ENCODE measurements at places on chromosomes 16 and 17. TPM values are rescaled to one million over a fixed set of nuclear protein-coding genes. Genes with fewer than 3 reads are reported as not detected.

TOP3A gene
- total RNA-seq: 37.3 TPM

GAS2L2 gene
- not detected for total RNA-seq

ZNF624 gene
- 7.3 TPM for total RNA-seq

KIF19 gene
- not detected for total RNA-seq

TBC1D3B gene
- 6.2 TPM for total RNA-seq

KCNJ16 gene
- not detected for total RNA-seq

SLFN13 gene
- total RNA-seq: 4.9 TPM

VMO1 gene
- 0.82 TPM for total RNA-seq

JPT1 gene
- 78.6 TPM for total RNA-seq

- DNase-seq: no peak
Measured at GRCh38 chr17:49327835-49328784, 33.9 kb downstream of the ZNF652 start.

DNA sequence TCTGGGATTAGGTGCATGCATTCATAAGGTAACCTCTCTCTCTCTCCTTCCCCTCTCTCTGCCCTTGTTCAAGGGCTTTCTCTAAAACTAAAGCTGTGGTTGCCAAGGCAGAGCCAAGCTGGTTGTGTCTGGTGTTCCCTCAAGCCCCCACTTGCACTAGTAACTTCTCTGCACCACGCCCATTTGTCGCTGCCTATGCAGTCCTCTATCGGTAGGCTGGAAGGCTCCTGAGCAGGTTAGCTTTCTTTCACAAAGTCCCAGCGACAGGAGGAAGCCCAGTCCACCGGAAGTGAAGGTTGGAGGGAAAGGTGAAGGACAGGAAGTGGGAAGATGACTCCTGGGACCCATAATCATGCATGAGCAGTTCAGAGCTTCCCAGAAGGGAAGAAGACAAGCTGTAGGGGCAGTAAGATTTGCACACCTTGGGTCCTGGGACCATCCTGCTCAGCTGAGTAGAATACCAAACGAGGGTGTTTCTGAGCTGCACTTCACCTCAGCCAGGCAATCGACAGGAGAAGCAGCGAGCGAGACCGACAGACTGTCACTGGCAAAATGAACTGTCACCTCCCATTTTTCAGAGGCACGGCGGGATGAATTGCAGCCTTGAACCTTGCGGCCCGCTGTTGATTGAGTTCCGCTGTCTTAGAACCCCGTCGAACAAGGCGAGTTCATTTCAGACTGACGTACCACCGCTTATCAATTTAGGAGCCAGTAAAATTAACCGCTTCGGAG lies 14.7 kb upstream of the SKAP1 start:
- DNase-seq: no peak

DNA sequence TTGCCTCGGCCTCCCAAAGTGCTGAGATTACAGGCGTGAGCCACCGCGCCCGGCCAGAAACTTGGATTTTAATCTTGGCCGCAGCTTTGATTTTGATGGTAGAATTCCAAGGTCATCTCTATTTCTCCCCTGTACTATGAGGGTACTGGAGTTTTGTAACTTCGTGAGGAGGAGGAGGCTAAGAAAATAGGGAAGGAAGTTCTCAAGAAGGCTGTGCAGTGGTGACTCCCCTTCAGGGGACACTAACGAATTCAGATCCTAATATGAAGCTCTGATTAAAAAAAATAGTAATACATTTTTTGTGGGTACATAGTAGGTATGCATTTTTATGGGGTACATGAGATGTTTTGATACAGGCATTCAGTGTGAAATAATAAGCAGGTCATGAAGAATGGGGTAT lies 55.9 kb downstream of the LDHD start:
- no peak for DNase-seq

DNA sequence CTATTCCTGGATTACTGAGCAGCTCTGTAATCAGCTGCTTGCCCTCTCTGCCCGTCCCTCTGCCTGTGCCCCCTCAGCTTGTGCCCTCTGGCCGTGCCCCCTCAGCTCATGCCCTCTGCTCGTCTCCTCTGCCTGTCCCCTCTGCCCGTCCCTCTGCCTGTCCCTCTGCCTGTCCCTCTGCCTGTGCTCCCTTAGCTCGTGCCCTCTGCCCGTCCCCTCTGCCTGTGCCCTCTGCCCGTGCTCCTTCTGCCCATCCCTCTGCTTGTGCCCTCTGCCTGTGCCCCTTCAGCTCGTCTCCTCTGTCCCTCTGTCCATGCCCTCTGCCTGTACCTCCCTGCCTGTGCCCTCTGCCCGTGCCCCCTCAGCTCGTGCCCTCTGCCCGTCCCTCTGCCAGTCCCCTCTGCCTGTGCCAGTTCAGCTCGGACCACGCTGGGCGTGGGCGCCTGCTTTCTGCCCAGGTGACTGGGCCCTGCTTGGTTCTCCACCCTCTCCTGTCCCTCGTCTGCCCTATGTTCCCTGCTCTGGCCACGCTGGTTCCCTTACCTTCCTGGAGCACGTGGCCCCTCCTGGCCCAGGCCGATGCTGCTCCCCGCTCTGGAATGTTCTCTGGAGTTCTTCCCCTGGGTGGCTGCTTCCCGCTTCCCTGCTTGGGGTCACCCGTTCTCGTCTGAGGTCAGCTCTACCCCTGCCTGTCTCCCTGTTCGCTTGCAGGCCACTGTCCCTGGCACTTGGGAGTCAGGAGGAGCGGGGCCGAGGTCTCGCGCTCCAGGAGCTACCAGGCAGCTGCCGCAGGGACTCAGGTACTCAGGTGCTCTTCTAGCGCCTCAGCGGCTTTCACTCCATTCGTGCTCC lies 63.9 kb downstream of the BANP start:
- DNase-seq: peak; percentile 75

DNA sequence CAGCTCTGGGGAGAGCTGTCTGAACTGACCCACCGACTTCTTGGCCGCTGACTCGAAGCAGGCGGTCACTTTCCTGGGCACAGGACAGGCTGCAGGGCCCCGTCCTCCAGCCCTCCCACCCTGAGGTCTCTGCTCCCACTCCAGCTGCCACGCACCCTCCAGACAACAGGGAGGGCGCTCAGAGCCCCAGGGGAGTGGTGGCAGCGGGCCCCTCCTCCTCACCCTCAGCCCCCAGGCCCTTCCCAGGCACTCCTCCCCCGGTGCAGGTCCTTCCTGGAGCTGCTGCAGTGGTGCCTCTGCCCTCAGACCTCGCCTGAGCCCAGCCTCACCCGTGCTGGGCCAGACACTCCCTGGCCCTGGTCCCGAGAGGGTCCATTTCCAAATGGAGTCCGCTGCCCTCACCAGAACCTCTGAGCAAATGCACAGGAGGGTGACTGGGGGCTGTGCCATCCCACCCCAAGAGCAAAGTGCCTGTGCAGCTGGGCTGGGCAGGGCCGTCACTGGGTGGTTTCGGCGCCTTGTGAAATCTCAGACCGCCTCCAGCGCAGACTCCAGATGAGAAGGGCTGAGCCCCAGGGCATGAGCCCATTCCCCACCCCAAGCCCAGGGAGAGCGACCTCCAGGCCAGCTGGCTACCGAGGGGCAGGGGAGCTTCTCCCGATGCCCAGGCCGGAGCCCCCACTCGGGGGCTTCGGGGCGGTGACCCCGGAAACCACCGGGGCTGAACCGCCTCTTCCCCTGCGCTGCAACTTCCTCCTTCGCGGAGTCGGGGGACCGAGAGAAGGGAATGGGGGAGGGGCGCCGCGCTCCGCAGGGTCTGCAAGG lies 717 bp downstream of the CYBA start:
- peak; percentile 70 for DNase-seq

GRCh38 chr17:56262803-56263202 lies 109.5 kb downstream of the ANKFN1 start:
- DNase-seq: no peak

DNA sequence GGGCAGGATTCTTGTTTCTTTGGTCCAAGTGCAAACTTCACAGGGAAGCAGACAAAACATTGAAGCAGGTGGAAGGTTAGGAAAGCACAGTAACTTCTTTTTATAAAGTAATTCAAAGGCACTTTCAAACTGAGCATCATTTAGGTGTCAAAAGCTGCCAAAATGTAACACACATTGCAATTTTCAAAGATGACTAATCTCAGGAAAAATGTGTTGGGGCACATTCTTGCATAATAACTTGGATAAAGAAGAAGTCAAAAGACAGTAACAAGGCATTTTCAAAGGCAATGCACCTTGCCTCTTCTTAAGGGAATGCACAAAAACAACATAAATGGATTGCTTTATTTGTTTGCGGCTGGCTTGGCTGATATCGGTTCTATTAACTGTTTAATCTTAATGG lies 3.6 kb downstream of the KCNJ2 start:
- DNase-seq: no peak

DNA sequence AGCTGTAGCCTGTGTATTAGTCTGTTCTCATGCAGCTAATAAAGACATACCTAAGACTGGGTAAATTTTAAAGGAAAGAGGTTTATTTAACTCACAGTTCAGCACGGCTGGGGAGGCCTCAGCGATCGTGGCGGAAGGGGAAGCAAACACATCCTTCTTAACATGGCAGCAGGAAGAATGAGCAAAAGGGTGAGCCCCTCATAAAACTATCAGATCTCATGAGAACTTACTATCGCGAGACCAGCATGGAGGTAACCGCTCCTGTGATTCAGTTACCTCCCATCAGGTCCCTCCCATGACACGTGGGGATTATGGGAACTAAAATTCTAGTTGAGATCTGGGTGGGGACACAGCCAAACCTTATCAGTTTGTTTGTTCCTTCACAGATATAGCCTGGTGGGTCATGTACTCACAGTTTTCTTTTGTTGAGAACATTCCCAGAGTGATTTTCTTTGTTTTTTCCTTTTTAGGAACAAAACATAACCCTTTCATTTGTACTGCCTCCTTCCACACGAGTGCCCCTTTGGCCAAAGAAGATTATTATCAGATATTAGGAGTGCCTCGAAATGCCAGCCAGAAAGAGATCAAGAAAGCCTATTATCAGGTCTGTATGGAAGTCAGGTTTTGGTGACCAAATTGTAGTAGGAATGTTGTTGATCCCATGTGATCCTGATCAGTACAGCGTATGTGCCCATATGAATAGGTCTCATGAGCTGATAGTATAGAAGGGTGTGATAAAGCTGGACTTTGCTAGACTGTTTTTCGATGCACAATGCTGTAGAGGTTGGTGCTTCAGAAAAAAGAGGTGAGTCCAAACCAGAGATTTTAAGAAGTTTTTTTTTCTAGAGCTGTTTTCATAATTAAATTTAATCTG lies 8.5 kb downstream of the DNAJA3 start:
- DNase-seq: no peak

GRCh38 chr16:7644811-7645210 lies 312.2 kb downstream of the RBFOX1 start:
- DNase-seq: no peak

All from chondrocyte (in vitro differentiated cells).